ENCODE measurements at places on chromosomes 3 and 15.

DNA sequence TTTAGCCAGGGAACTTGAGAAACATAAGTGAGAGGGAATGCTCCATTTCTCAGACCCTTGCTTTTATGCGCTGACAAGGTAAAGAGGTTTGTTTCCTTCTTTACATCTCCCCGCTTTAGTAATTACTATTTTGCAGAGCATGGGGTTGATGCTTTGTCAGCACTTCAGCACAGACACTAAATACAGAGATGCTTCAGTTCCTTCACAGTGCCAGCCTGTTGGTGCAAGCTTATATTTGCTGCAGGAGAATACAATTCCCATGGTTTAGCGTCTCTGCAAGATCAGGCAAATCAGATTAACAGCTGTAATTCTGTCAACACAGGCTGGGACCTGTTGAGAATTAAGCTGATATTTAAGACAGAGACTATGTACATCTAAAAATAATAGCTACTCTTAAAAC, 2.9 kb downstream of the FMN1 start:
- DNase-seq: no peak

DNA sequence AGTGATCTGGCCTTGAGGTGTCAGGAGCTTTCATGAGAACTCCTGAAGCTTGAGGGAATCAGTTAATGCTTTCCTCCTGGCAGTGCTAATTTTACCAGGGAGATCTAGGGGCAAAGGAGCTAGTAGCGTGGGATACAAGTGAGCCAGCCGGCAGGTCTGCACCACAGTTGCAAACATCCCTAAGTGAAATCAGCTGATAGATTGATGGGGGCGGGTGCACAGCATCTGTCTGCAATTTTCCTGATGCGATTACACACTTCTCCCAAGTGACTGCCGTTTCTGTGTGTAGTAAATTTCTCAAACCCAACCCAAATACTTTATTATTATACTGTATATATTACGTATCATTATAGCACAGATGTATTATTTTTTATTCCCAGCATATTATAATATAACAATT, 304.5 kb downstream of the AGBL1 start:
- DNase-seq: no peak

GRCh38 chr3:48047841-48048464, 31.7 kb upstream of the MAP4 start:
- no peak for DNase-seq

GRCh38 chr3:127816783-127817405, 5.4 kb downstream of the MGLL start:
- peak; percentile 27 for DNase-seq

DNA sequence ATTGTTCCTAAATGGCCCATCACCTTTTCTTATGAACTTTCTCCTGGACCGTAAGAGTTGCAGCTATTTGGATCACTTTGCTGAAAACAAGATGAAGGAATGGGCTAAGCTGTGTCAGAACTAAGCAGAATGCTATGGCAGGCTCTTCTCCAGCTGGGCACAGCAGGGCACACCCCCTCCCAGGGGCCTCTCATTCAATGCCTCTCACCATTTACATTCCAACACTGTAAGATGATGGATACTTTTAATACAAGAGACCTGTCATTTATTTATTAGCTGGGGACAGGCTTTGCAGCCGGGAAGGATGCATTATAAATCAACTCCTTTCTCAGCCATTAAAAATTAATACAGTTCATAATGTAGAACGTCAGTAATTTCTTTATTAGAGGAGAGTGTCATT, 240.1 kb downstream of the NTRK3 start:
- DNase-seq: no peak

GRCh38 chr3:50273689-50274065, 4.7 kb downstream of the SEMA3B start:
- no peak for DNase-seq

- DNase-seq: peak; percentile 77
Measured at GRCh38 chr3:63343674-63344073, 65.6 kb downstream of the SYNPR start.

DNA sequence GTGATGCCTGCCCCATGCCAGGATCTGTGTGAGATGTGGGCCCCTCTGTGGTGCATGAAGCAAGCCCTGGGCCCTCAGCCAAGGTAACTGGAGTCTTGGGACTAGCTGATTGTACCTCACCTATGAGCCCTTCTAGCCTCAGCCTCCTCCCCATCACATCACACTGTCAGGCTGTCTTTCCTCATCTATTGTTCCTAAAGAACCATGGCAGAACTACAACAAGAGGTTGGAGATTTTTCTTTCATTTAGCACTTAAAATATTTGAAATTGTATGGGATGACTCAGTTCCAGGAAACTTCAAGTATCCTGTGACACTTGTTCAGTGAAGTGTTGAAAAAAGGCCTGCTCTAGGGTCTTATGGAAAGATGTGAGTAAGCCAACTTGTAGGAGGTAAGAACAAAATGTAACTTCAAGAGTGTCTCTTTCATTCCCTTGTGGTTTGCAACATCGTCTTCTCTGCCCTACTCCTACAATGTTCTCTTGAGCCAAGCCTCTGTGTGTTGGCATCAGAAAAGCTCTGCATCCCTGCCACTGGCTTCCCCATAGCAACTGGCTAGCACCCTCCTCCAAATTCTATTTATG, 58.7 kb upstream of the TIPARP start:
- DNase-seq: no peak

DNA sequence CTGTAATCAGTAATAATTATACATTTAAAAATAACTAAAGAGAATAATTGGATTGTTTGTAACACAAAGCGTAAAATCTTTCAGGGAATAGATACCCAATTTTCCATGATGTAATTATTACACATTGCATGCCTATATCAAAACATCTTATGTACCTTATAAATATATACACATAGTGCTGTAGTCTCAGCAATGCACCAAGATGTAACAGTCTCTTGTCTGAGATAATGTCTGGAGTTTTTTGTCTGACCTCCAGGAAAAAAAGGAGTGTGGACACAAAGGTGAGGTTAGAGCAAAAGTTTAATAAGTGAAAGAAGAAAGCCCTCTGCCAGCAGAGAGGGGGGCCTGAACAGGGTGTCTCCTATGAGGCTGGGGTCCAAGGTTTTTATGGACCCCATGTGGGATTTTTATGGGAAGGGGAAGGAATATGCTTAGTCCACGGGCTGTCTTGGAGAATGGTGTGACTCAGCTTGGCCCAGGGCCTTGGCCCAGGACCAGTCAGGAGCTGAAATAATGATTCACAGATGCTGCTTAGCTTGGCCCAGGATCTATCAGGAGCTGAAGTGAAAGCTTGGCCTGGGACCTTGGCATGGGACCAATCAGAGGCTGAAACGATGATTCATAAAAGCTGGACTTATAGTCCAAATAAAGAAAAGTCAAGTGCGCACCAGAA, 545.0 kb downstream of the ZPLD1 start:
- peak; percentile 88 for DNase-seq

- DNase-seq: no peak
Measured at GRCh38 chr3:151228666-151229040, 25.6 kb upstream of the GPR171 start.

Measured in right cardiac atrium (tissue), 5 donors.